CD4-positive, alpha-beta T cell (primary cell): ENCODE measurements at places on chromosomes 1 and 21.

DNA sequence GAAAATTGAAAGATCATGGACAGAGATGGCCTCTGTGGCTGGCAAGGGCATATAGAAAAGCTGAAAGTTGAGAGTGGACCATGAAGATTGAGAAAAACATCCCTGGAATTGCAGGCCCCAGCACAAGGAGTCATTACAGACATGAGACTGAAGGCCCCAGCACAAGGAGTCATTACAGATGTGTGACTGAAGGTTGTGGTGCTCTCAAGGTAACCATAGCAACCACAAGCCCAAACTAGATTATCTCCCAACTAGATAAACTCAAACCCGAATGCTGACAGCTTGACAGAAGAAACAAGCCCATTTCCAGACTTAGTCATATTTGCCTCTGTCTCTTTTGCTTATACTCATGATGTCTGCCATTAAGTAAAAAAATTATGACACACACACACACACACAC lies 1252.1 kb upstream of the ADGRL4 start:
- no peak for DNase-seq

DNA sequence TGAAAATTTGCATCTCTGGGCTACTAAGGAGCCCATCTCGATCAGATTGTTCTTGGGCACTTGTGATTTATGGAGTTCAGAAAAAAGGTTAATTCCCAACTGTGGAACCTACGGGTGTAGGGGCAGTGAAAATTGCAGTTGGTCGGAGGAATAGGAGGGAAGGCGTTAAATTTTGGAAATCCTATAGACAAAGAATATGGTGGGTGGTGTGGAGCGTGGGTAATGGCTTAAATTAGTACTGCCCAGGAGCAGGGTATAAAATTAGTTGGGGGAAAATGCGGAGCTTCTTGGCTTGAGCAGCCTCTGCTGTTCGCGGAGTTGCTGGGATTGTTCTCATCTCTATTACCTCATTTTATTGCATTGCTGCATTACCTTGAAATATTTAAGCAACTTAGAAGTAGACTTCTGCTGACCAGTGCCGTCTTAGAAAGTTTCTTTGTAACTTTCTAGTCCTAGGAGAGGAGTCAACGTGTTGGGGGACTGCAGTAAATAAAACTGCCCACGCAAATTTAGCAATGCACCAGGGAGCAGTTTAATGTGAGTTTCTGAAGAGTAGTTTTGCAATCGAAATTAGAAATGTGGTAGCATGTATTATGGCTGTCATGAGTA lies 514 bp downstream of the S1PR1 start:
- DNase-seq, result no peak

- no peak for DNase-seq
These were observed 90.1 kb downstream of the MATN1 start for GRCh38 chr1:30633294-30633693.

GRCh38 chr1:9213956-9214355 lies 20.6 kb upstream of the H6PD start:
- no peak for DNase-seq

GRCh38 chr1:147804942-147805723 lies 44.7 kb upstream of the GJA5 start:
- no peak for DNase-seq

GRCh38 chr21:45279446-45280177 lies 8.1 kb downstream of the POFUT2 start:
- no peak for DNase-seq

GRCh38 chr1:91651661-91652071 lies 151.0 kb downstream of the CDC7 start:
- no peak for DNase-seq

DNA sequence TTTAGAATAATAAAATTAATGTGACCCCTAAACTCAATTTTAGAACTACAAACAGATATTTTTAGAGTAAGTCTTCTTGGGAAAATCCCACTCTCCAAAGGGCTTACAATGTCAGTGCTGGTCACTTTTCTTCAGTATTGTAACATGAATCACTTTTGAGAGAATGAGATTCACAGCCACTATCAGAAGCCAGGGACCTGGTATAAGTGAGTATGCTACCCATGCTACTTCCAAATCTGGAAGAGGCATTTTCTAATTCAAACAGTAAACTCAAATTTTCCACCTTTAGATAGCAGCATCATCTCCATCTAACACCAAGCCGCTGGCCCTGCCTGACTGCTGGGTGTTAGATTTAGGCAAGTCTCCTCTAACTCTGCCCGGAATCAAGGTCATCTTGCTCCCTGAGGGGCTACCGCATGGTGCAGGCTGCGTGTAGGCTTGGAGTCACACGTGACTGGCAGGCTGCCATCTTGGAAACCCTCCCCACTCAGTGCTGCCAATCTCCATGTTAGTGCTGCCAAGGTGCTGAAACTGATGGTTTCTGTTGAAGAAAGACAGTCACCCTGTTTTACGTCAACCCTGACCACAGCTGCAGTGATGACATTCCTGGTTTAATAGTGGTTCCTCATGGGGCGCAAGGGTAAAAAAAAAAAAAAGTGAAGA lies 882.9 kb upstream of the B3GALT2 start:
- no peak for DNase-seq

DNA sequence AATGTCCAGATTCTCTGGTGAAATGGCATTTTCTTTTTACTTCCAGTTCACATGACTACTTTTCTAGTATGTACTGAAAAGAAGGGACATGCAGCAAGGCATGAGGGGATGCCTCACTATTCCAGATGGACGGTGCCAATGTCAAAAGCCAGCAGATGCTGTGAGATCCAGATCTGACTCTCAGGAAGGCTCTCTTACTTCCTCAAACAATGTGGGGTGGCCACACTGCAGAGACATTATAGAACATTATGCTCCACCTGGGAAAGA lies 17.7 kb downstream of the CRYZ start:
- no peak for DNase-seq

- DNase-seq, result no peak
These were observed 246.9 kb upstream of the IRF2BP2 start for GRCh38 chr1:234856845-234857245.
